ENCODE measurements at places on chromosomes 2 and 18.

- no peak for DNase-seq
These were observed 44.8 kb downstream of the RMP24 start for GRCh38 chr18:36017232-36017631.

GRCh38 chr2:138081225-138082073 is 117.2 kb downstream of the HNMT start:
- no peak for DNase-seq

GRCh38 chr2:106316915-106317314 is 122.8 kb upstream of the UXS1 start:
- no peak for DNase-seq

DNA sequence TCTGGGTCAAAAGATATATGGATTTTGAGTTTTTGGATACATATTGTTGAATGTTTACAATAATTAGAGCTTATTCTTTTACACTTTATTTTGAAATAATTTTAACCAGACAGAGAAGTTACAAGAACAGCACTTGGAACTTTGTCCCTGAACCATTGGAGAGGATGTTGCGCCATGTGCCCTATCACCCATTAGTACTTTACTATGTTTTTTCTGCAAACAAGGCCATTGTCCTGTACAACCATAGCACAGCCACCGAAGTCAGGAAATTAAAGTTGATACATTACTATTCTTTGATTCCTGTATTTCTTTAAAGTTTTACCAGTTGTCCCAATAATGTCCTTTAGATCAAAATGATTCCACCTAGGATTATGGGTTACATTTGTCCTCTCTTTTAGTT is 188.8 kb downstream of the ACKR3 start:
- no peak for DNase-seq

DNA sequence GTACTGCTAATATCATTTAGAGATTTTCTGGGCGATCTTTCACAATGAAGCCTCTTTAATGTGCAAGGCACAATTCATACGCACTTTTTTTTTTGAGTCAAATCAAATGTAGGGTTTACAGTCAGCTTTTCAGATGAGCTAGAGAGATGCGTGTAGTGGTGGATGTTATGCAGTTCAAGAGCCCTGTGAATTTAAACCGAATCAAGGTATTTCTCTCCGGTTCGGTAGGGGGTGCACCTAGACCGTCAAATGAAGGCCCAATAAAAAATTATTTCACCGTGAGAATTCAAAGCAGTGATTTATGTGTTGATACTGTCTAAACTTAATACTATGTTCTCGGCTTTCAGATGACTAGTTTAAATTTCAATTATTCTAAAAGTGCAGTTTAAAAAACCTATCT is 1.1 kb downstream of the PTH2R start:
- DNase-seq = no peak

- DNase-seq = no peak
These were observed 362.5 kb upstream of the TNP1 start for GRCh38 chr2:217222309-217222910.

- peak; percentile 4 for DNase-seq
These were observed 7.5 kb downstream of the ACYP2 start for GRCh38 chr2:54122939-54123338.

DNA sequence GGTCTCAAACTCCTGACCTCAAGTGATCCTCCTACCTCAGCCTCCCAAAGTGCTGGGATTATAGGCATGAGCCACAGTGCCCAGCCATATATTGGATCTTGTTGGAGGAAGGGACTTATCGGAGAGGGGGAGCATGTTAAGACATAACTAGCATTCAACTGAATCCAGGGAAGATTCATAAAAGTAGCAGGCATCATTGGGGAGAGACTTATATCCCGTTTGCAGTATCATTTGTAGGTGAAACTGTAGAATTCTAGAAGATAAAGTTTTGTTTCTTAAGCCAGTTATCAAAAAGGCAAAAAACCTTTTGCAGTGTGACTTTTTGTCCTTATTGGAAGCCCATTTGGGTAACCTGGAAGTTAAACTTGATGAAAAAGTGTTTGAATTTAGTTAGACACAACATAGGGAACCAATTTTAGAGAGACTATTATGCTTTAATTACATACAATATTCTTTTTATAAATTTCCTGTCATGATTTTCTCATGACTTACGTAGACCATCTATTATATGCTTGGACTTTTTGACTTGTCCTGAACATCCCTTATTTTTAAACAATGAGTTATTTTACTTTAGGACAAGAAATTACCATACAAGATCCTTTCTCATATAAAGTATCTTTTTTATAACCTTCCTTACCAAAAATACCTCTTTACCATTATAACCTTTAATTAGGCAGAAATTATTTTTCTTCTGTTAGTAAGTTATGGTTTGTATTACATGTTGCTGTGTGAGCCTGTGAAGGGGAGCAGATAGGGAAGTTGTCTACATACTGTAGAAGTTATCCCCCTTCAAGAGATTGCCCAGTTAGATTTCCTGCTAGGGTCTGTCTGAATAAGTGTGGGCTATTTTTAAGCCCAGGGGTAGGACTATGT is 20.3 kb downstream of the RAB3GAP1 start:
- no peak for DNase-seq

- no peak for DNase-seq
These were observed 100.3 kb downstream of the RAB3GAP1 start for GRCh38 chr2:135152361-135152760.

DNA sequence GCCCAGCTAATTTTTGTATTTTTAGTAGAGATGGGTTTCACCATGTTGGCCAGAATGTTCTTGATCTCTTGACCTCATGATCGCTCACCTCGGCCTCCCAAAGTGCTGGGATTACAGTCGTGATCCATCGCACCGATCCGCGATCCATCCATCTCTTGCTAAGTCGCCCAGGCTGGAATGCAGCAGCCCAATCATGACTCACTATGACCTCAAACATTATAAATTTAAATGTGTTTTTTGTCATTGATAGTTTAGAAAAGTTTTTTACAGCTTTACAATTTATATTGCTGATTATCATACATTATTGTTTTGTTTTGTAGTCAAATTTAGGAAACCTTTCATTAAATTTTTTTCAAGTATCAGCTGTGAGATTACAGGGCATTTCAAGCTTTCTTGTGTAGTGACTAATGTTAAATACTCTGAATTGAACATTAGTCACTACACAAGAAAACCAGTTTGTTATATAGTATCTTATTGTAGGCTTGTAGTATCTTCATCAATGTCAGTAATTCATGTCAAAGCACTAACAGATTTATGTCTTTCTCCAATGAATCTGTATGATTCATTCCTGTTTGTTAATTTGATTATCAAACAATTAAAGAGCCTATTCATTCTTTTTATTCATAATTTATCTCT is 37.5 kb downstream of the NR4A2 start:
- no peak for DNase-seq

DNA sequence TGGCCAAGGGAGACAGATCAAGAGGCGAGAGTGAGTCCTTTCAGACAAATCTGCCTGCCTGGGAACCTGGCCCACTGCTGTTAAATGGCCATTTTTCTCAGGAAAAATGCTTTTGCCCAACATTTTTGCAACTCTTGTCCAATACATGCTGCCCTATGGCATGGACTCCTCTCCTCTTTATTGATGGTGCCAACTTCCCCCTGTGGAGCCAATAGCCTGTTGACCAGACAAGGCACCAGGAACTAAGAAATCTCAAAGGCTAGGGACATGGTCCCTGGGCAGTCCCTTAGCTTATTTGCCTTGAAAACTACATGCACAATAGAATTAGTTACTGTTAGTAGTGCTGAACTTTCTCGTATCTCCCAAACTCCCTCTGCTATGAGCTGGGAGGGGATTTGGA is 91.8 kb upstream of the ACVR1C start:
- no peak for DNase-seq

DNA sequence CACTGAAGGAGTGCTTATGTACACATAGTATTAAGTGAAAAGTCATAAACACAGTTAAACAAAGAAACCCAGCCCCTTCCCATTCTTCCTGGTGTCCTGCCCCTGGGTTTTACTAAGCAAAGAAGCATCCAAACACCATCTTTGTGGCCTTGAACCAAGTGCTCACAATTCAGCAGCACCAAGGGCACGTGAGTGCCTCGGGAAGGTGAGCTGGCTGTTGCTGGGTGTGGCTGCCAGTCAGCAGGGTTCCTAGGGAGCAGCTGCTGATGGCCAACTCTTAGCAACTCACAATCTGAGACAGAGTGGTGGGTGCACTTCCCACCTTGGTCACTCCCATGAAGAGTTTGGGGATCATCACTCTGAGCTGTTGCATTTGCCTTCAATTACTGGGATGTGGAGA is 97.7 kb upstream of the PGAP1 start:
- DNase-seq = no peak

GRCh38 chr18:63783394-63783793 is 8.2 kb downstream of the SERPINB7 start:
- no peak for DNase-seq

DNA sequence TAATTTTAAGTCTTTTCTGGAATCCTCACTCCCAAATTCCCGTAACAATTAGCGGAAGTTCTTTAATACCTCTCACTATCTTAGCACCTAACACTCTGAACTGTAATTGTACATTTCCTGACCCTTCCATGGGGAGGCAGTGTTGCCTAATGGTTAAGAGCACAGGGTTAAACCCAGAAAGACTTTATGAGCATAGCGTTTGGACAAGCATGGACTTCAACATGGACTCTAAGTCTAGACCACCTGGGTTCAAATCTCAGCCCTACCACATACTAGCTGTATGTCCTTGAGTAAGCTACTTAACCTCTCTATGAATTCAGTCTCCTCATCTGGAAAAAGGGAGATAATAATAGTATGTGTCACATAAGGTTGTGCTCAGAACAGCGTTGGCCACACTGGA is 13.0 kb downstream of the ANTXR1 start:
- DNase-seq = no peak

- DNase-seq = no peak
These were observed 105.8 kb upstream of the COL5A2 start for GRCh38 chr2:189285349-189285748.

DNA sequence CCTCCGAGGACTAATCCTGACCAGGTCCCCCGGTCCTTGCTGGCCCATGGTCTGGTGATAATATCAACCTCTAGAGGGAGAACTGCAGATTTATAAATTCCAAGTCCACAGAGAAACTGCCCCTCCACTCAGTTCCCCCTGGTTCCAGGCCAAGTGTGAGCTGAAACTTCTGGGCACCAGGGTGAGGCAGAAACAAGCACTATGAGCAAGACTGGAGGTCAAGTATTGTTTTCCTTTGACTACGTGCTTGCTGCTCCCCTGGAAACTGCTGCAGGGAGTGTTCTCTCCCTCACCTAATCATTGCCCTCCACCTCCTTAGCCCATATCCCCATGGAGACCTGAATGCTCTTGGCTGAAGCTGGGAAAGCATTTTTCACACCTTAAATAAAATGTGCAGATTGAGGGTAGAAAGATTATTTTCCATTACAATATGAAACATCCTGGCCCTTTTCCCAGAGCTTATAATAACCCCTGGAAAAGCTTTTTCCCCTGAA is 135.2 kb downstream of the RDH14 start:
- DNase-seq = no peak

GRCh38 chr2:231336700-231337099 is 58.8 kb upstream of the B3GNT7 start:
- DNase-seq = no peak

DNA sequence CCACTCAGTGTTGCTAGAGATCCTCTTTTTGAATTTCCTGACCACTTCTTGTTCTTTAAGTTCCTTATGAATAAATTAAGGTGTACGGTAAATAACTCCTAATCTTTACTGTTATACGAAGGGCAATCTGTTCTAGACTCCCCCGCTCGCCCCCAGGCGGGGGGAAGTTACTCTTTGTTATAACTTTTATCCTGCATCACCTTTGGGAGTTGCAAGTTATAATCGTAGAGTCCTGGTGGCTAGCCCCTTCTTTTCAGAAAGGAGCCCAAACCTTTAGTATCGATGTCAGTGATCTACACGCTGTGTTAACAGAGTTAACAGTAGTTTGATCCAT is 652 bp downstream of the GCA start:
- no peak for DNase-seq

GRCh38 chr2:72095364-72095763 is 52.3 kb downstream of the CYP26B1 start:
- DNase-seq = no peak

- DNase-seq = peak; percentile 15
These were observed 66.1 kb upstream of the CDCA7 start for GRCh38 chr2:173288561-173288960.

DNA sequence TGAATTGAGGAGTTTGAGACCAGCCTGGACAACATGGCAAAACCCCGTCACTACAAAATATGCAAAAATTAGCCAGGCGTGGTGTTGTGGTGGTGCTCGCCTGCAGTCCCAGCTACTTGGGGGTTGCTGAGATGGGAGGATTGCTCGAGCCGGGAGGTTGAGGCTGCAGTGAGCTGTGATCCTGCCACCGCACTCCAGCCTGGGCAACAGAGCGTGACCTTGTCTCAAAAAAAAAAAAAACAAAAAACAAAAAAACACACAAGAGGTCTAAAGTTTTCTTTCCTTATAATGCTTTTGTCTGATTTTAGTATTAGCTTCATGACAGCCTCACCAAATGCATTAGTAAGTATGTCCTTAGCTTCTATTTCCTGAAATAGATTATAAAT is 43.1 kb downstream of the VPS54 start:
- no peak for DNase-seq

All from AG04450 (cell line).